Large intestine (tissue), 12 donors: ENCODE measurements at places on chromosomes 16 and 17.

DNA sequence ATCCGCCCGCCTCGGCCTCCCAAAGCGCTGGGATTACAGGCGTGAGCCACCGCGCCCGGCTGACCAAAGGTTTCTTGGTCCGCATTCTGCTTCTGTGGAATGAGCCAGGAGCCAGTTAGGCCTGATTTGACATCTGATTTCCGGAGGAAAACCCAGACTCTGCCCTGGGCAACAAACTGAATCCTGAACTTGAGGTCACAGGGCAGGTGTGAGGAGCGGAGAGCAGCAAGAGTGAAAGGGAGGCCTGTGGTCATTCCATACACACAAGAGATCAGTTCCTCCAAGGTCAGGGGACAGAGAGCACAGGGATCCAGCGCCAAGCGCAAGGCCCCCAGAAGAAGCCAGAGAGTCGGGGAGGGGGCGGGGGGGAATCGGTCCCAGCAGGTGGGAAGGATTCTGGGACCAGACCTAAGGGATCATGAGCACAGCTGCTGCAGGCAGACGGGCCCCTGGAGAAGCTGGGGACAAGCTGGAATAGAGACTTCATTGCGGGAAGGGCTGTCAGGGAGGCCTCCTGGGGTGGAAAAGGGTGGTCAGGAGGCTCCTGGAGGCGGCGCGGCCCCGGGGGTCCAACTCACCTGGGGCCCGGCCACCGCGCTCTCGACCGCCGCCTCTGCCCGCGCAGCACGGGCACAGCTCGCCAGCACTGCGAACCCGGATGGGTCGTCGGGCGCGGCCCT lies 436 bp downstream of the SHPK start:
- DNase-seq, result peak; percentile 78

DNA sequence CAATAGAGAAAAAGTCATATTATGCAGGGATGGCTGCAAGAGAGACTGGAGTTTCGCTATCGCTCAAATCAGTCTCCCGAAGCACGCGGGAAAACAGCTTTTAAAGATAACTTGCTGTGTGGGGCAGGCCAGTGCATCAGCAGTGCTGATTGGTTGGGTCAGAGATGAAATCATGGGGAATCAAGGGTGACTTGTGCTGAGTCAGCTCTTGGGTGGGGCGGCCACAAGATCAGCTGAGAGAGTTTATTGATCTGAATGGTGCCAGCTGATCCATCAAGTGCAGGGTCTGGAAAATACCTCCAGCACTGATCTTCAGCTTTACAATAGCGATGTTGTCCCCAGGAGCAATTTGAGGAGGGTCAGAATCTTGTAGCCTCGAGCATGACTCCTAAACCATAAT lies 430.5 kb downstream of the RBFOX1 start:
- no peak for DNase-seq

DNA sequence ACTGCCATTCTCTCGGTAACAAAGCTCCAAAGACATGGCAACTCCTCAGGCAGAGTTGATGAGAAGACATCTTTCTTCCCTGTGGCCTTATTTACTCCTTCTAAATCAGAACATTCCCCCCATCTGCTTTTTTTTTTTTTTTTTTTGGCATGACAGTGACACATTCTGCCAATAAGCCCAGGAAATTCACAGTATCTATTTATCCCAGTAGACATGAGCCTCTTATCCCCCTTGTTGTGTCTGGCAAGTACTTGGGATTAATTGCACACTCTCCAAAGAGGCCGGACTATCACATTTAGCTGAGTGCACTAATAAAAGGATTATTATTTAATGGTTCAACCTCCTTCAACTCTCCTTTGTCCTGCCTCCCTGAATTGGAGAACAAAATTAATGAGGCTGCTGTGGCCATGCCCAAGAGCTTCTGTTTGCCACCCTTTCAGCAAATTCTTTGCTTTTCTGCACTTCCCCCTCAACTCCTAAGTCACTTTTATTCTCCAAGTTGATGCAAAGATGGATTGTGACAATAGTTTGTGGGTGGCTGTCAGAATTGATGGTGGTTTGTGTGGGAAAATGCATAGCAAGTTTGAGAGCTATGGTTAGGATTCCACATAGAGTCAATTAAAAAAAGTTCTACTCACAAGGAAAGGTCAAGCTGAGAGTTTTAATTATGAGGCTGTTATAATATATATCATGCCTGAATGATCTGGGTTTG lies 47.2 kb downstream of the GPR139 start:
- no peak for DNase-seq

- no peak for DNase-seq
Observed at GRCh38 chr17:351875-352420, 659 bp downstream of the RPH3AL start.

DNA sequence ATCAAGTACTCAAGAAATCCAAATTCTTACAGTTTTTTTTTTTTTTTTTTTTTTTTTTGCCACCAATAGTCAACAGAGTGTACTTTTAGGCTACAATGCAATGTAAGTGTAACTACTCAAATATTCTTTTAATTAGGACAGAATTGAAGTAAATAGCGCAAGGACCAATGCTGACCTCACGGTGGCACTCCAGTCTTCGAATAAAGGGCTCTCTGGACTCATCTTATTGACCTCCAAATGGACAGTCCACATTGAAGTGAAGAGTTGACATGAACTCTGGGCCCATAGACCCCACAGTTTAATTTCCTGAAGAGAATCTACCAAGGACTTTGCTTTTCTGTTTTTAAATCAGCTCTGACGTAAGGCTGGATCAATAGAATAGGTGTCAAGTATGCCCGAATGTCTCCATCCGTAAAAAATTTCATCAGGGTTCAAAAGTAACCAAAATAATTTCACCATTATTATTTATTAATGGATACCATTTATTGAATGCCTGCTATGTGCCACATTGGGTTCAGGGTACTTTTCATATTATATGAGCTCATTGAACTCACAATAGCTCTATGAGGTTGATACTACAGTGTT lies 7.3 kb upstream of the DDX52 start:
- DNase-seq, result no peak

DNA sequence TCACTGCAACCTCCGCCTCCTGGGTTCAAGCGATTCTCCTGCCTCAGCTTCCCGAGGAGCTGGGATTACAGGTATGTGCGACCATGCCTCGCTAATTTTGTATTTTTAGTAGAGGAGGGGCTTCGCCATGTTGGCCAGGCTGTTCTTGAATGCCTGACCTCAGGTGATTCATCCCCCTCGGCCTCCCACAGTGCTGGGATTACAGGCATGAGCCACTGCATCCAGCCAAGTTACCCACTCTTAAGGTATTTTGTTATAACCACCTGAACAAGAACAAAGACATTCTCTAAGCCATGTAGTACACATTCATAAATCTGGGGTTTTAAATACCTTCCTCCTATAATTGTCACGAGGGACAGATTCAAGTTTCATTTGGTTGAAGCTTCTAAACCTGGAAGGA lies 12.3 kb upstream of the TMEM170A start:
- no peak for DNase-seq

DNA sequence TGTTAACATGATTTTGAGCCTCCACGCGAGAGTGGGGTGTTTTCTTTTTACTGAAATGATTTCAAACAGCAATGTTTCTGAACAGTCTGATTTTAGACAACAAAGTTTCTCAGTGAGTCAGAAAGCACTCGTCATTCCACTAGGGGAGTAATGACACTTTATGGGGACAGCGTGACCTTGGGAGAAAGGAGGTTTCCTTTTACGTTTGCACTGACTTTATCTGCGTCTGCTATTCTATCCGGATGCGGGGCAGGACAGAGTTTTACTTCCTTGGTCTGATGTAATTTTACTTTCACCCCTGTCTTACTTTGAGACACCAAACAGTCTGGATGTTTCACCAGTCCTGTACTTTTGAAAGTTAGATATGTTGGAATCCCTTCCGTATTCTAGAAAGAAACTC lies 20.7 kb downstream of the SLC47A1 start:
- DNase-seq, result peak; percentile 60

- no peak for DNase-seq
Observed at GRCh38 chr16:30767767-30768465, 5.8 kb downstream of the RNF40 start.

- DNase-seq, result no peak
Observed at GRCh38 chr17:42286411-42287221, 1.7 kb upstream of the STAT5A start.

DNA sequence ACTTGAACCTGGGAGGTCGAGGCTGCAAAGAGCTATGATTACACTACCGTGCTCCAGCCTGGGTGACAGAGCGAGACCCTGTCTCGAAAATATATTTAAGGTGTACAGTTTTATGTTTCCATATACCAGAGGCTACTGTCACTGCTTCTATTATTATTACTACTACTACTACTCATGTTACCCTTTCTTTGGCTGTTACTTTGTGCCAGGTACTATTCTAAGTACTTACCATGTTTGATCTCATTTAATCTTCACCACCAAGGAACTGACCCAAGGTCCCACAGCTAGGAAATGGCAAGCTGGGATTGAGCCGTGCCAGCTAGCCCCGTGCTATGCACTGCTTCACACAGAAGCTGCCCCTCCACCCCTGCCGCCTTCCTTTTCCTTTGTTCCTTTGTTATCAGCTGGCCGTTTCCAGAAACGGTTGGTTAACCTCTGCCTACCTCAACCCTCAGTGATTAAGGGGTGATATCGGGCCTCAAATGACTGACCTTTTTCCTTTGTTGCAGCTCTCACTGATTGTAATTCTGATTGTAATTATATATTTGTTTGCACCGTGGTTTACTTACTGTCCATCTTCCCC lies 78.4 kb downstream of the ABCC1 start:
- no peak for DNase-seq

DNA sequence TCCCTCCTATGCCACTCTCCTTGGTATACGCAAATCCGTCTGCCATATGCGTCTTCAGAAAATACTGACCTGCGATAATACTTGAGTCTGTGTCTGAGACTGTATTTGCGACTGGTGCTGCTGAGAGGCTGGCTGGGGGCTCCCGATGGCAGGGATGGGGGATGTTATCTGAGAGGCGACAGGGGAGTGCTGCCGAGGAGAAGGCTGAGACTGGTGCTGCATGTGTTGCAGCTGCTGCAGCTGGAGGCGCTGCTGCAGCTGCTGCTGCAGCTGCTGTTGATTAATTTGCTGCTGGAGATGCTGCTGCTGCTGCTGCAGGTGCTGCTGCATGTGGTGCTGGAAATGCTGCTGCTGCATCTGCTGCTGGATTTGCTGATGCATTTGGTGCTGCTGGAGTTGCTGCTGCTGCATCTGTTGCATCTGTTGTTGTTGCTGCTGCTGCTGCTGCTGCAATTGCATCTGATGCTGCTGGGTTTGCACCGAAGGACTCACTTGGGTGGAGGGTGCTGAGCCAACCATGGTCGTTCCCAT lies 107.7 kb downstream of the TOX3 start:
- no peak for DNase-seq

DNA sequence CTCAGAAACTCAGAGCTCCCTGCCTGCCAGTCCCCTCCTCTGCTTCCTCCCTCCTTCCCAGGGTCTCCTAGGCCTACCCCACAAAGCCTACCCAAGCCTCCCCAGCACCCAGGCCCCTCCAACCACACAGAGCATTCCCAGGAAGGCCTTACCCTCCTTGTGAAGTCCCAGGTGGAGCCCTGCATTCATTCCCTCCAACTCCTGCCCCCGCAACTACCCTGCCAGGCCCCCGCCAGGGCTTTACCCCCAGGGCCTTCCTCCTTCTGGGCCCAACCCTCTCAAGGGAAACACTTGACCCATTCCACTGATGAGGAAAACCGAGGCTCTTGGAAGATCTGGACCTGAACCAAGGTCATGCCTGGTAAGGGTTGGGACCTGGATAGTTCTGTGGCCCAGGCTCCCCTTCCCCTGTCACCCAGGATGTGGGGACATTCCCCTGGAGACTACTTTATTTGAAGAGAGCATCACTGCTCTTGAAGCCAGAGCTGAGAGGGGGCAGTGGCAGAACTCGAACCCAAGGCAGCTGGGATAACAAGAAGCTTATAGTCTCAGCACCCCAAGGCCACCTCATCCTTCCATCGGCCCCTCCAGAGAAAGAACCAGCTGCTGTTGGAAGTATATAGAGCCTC lies 12.5 kb downstream of the PLLP start:
- no peak for DNase-seq

DNA sequence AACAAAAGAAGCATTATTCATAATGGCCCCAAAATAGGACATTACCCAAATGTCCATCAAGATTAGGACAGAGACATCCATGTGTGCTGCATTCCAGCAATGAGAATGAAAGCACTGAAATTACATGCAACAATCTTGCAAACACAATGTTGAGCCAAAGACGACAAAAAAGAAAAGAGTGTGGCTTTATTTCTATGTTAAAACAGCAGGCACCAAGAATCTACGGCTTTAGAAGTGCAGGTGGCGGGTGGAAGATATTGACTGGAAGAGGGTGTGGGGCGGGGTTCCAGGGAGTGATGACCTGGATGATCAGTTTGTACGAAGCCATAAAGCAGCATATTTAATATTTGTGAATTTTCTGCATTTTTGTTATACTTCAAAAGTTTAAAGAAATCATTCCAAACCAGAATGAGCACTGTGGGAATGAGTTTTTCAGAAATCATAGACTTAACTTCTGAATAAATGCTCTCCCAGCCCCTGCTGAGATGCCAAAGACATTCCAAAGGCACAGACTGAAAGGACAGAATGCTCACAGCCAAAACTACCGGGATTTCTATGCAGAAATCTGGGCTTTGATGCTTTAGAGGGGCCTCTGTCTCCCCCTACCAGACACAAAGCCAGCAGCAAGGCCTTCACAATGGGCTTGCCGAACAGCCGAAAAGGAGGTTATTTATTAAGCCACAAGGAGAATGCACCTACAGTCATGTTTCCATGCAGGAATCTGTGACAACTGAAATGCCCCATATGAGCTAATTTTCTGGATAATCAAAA lies 361.6 kb downstream of the GRIN2A start:
- DNase-seq, result no peak
